ENCODE measurements at places on chromosomes 7 and 10.

- peak; percentile 24 for DNase-seq
These were observed 138.9 kb downstream of the WDR11 start for GRCh38 chr10:120989996-120990598.

GRCh38 chr7:10355816-10356215 lies 617.9 kb upstream of the PHF14 start:
- DNase-seq = no peak

DNA sequence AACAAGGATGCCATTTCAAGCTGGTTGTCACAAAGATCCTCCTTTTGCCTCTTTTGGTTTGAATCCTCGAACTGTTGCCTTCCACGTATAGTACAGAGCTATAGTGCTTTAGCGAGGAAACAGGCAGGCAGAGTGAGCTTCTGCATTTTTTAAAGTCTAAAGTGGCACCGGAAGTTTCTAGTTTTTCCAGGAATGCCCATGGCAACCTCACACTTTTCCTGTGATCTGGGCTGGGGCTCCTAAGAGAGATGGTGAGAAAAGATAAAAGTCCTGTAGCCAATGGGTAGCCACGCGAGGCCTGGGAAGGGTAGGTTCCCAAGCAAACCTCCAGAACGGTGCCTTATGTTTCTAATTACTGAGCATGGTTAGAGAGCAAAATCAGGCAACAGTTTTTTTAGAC lies 76.7 kb downstream of the CALD1 start:
- no peak for DNase-seq

GRCh38 chr7:106152313-106152665 lies 40.2 kb upstream of the SYPL1 start:
- no peak for DNase-seq

- no peak for DNase-seq
These were observed 404.6 kb upstream of the NRP1 start for GRCh38 chr10:33739031-33739430.

GRCh38 chr10:79241629-79241989 lies 105.7 kb upstream of the PPIF start:
- no peak for DNase-seq

GRCh38 chr10:7945034-7945433 lies 109.5 kb upstream of the GATA3 start:
- no peak for DNase-seq

- no peak for DNase-seq
These were observed 52.0 kb downstream of the EEPD1 start for GRCh38 chr7:36204929-36205635.

- DNase-seq = no peak
These were observed 11.0 kb upstream of the DNTT start for GRCh38 chr10:96292971-96293920.

GRCh38 chr10:113221756-113222168 lies 271.7 kb downstream of the TCF7L2 start:
- DNase-seq = no peak

DNA sequence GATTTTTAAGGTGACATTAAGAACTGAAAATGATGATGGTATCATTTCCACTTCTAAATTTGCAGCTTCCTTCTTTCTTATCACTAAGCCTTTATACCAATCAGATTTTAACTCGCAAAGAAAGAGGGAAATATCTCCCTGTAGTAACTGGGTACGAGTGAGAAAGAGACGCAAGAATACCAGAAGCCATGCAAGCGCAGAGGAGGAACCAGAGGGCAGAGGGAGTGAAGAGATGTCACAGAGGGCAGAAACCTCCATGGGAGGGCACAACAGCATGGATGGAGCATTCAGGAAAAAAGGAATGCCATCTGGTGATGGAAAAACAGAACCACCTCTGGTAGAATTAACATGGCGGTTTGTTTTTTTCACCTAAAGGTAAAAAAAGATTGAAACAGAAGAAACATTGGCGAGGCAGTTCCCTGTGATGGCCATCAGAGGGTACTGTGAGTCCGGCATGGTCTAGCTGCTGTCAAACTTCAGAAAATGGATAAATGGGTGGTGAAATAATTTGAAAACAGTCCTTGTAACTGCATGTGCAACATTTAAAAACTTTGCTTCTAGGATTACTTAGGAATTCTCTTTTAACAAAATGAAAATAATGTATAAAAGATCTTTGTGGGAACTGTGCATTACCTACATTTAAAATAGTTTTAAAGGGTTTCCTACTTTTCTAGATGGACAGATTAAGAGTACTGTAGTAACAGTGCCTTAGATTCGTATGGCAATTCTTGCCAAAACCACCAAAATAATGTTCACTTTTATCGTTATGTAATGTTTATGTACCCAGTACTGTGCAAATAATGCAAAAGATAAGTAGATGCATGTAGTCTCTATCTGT lies 91.8 kb downstream of the ARHGAP12 start:
- no peak for DNase-seq

- DNase-seq = no peak
These were observed 40.8 kb upstream of the STEAP4 start for GRCh38 chr7:88347517-88347916.

- no peak for DNase-seq
These were observed 582.4 kb upstream of the FZD8 start for GRCh38 chr10:36224431-36224985.

- no peak for DNase-seq
These were observed 41.4 kb downstream of the ZRANB1 start for GRCh38 chr10:124983321-124983720.

DNA sequence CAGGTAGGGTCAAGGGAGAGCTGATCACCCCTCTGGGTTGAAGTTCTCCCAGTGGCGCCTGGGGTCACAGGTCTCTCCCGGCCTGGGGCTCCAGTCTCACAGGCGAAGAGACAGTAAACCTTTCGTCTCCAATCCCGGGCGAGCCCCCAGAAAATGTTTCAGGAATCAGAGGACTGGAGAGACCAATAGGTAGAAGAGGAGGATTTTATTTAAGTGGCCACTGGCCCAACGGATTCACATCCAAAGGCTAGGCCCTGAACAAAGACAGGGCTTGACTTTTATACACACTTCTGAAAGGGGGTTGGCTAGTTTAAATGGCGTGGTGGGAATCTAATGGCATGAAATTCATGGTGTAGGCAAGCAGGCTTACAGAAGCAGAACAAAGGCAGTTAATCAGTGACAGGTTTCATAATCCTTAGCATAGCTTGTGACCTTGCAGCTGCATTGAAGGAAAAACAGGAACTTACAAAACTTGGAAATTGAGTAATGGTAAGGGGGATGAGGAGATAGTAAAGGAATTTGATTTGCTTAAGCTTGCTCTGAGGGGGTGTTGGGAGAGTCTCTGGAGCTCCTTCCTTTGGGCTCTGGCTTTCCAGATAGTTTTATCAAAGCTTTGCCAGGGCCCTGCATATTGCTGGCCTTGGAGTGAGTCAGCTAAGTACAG lies 105.5 kb downstream of the TRIM24 start:
- no peak for DNase-seq

DNA sequence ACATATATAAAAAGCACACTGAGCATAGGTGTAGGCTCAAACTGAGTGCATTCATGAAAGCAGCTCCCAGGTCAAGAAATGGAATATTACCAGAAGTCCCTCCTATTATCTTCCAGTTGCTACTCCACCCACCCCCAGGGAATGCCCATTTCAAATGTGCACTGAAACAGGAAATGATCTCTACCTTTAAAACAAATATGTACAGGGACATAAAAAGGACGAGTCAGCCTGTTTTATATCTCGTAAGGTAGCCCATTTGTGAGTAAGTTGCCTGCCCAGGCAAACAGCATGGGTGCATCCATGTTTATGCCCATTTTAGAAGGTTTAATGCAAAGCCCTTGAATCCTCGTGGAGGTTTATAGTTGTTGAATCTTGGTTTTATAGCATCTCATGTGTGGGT lies 10.4 kb downstream of the FFAR4 start:
- DNase-seq = no peak

- DNase-seq = no peak
These were observed 41.3 kb upstream of the SLC16A12 start for GRCh38 chr10:89576696-89577095.

GRCh38 chr10:11679946-11680345 lies 62.2 kb upstream of the ECHDC3 start:
- no peak for DNase-seq

DNA sequence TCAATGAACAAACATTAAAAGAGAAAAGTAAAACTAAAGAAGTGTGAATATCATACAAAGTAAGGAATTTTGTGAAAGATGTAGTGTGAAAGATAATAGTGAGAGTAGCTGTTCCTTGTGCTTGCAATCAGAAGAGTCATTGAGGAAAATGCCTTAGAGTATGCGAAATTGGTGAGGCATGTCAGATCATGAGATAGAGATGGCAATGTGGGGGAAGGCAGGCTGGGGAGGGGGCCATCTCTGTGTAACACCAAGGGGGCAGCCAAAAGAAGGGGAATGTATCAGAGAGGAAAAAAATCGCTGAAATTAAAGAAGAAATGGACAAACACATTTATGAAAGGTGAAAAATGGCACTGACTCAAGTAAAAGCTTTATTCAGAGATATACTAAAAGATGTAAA lies 19.6 kb upstream of the PRKAR2B start:
- DNase-seq = no peak

DNA sequence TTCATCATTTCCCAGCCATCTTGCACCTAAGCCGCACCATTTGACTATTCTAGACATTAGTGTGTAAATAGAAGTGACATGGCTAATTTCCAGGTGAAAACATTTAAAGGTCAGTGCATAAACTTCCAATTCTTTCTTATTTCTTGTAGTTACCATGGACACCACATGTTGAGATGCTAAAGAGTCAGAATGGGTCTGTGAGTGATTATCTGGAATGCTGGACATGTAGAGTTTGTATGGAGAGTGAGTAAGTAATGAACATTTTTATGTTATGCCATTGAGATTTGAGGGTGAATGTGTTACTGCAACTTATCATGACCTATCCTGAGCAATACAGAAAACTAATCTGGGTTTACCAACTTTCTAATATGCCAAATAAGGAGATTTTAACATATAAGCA lies 60.4 kb downstream of the MEOX2 start:
- DNase-seq = no peak

- no peak for DNase-seq
These were observed 196.7 kb upstream of the TMEM72 start for GRCh38 chr10:44714451-44714850.

DNA sequence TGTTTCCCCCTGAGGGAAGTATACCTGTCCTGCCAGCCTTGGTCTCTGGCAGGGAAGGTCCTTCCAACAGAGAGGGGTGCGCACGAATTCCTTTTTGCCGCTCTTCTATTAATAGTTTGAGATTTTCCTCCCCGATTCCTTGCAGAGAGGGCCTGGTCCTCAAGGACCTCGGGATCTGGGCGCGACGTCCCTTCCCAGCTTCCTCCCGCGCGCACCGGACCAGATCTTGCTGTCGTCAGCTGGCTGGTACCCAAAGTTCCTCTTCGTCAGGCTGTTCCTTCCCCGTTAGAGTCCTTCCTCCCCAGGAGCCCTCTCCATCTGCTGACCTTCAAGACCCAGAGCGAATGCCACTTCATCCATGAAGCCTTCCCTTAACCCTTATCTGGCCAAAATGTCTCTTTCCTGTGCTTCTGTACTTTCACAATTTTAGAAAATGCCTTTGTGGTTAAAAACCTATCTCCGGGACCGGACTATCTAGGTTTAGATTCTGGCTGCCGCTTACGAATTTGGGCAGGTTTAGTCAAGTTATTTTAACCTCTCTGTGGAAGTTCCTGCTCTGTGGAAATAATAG lies 851 bp upstream of the GOT1 start:
- peak; percentile 90 for DNase-seq

- DNase-seq = no peak
These were observed at the start of gene CTTNBP2 for GRCh38 chr7:117873310-117874190. CTTNBP2 (minus strand) TSS chr7:117873441; CDS start chr7:117873415, 26 bp downstream.

- no peak for DNase-seq
These were observed 56.2 kb downstream of the ARMC3 start for GRCh38 chr10:22984066-22984465.

DNA sequence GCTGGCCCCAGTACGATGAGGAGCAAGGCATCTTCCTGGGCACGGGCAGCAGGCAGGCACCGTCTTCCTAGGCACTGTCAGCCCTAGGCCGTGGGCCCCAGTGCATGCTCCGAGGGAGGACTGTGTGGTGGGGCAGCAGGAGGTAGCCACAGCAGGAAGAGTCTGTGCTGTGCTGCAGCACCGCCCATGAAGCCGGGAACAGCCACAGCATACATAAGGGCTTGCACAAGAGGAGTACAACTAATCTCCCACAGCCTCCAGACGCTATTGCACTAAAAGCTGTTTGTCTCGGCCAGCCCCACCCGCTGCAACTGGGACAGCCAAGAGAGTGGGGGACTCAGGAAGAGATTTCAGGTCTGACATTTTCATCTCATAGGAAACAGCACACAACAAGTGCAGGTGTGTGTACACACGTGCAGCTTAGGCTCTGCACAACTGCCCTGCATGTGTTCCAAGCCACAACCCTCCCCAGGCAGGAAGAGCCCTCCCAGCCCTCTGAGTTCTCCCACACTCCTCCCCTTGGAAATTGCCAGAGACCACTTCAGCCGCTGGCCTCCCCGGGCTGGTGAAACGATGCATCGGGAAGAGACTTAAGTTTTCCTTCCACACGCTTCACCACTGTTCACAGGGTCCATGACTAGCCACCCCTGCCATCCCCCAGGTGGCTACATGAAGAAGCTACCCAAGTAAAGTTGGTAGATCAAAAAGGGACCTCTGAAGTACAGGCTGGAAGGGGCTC lies 88.1 kb upstream of the DDC start:
- DNase-seq = peak; percentile 77

DNA sequence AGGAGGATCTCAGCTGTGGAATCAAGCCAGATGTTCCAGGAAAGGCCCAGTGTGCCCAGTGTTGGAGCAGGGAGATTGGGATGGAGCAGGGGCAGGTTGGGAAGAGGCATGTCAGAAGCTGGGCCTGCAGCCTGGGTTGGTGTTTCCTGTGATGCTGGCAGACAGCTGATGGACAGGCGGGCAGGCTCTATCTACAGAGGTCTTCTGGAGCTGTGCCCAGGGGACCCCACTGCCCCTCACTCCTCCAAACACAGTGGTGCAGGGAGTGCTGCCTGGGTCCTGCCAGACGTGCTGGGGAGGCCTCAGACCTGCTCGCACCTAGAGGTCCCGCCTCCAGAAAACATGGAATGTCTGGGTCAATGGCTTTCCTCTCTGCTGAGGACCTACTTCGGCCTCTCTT lies 182.9 kb upstream of the TCERG1L start:
- no peak for DNase-seq

DNA sequence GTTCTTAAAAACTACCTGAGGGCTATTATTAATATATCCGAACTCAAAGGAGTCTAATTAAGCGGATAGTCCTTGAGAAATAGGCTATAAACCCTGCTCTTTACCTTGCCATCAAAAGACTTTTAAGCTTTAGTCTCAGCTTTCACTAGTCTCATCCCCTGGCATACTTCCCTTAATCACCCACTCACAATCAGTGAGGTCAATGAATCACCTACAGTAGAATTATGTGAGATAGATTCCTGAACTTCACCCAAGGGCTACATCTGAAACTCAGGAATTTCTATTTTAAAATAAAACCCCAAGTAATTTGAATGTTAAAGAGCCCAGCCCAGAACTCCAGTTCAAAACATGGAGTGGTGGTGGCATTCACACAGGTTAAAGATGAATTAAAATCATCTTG lies 108.7 kb downstream of the ETV1 start:
- no peak for DNase-seq
